ENCODE measurements at places on chromosomes 4 and X.

DNA sequence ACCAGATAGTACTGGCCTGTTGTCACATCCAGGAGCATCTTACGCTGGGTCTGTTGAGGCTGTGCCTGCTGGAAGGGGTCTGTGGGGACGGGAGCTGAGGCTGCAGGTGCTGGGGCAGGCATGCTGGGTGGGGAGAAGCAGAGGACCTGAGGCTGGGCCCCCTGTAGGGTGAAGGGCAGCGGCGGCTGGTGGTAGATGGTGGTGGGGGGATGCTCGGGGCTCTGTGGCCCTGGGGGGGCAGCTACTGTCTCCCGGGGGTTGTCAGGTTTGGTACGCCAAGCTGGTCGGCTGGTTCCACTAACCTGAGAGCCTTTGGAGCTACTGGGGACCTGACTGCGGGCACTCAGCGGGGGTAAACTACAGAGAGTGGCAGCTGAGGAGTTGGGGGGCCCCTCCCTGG is 7.8 kb downstream of the C4orf54 start:
- H3K27me3 ChIP-seq = no peaks in the 10 kb centered on the region
- no peaks in the 10 kb centered on the region for H3K36me3 ChIP-seq
- DNase-seq = no peak
- no peaks in the 10 kb centered on the region for H3K4me1 ChIP-seq
- H3K4me3 ChIP-seq = no peak overlapping the region

DNA sequence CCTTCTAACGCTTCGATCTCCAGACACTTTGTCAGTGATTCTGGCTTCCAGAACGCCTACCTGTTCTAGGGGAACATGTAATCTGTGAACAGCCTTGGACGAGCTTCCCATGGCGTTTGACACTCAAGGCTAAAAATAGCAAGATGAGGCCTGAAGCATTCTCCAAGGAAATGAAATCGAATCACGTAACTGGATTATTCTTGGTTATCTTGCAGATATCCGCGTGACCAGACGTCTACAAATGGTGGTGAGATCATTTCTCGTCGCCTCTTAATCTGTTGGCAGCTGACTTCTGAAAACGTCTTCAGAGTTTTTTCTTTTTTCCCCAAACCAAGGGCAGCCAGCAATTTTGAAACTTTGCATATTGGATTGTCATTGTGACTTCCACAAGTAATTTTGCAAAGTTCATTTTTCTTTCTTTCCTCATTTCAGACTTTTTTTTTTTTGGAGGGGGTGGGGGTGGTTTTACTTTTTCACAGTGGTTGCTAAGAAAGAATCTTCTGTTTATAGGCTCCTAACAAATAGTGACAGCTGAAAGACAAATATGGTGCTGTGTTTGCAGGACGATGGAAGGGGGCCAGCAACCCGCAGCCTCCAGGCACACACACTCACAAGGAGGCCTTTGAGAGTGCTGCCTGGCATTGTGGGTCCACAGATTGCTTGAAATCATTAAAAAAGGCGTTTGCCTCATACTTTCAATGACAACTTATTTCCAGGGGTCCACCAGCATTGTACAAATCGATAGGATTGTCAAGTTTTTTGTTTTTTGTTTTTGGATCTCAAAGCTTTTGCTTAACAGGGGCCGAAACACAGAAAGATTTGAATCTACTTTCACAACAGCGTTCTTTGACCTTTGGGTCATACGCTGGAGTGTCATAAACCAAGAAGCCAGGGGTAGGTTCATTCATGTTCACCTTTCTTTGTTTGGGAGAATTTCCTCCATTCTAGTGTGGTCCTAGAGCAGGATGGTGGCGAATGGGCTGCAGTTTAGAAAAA is 32.4 kb upstream of the PDLIM3 start:
- H3K36me3 ChIP-seq = no peaks in the 10 kb centered on the region
- peaks cover 14% of the 10 kb centered on the region for H3K27me3 ChIP-seq
- H3K4me3 ChIP-seq = no peak overlapping the region
- DNase-seq = no peak
- no peak overlapping the region for H3K27ac ChIP-seq
- H3K4me1 ChIP-seq = peaks cover 9% of the 10 kb centered on the region

DNA sequence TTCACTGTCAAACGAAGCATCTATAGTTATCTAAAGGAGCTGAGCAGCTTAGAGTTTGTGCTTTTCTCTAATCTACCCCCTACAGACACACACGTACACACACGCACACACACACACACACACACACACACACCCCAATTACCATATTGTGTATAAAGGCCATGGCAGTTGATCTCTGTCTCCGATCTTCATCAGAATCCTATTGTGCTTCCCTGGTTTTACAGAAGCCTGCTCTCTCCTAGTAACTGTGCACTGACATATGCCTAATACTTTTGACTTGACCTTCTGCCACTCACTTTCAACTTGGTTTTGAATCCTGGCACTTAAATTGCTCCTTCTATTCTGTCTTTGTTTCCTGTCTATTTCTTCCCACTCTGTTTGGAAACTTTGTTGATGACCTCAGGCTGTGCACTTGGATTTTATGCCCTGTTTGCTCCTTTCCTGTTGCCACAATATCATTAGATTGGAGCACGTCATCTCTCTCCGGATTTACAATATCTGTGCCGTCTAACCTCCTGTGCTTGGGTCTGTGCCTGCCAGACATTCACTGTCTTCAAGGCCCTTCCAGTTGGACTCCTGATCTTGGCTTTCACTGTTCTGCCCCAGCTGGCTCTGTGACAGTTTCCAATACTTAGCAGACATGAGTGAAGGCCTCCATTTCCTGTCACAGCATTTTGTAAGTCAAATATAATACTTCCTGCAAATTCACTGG is 928.1 kb downstream of the FAT4 start:
- DNase-seq = no peak
- H3K4me1 ChIP-seq = no peaks in the 10 kb centered on the region
- no peak overlapping the region for H3K27ac ChIP-seq
- no peak overlapping the region for H3K4me3 ChIP-seq
- H3K27me3 ChIP-seq = no peaks in the 10 kb centered on the region

- no peak for DNase-seq
- H3K4me3 ChIP-seq = no peak overlapping the region
- no peak overlapping the region for H3K27ac ChIP-seq
- H3K27me3 ChIP-seq = peaks cover 4% of the 10 kb centered on the region
Measured at GRCh38 chr4:3639613-3640586, 107.7 kb upstream of the LRPAP1 start.

GRCh38 chr4:2823301-2823670 is 20.4 kb upstream of the ADD1 start:
- peaks cover 25% of the 10 kb centered on the region for H3K36me3 ChIP-seq
- H3K27ac ChIP-seq = no peak overlapping the region
- DNase-seq = no peak
- H3K4me1 ChIP-seq = peaks cover 7% of the 10 kb centered on the region
- no peaks in the 10 kb centered on the region for H3K27me3 ChIP-seq

DNA sequence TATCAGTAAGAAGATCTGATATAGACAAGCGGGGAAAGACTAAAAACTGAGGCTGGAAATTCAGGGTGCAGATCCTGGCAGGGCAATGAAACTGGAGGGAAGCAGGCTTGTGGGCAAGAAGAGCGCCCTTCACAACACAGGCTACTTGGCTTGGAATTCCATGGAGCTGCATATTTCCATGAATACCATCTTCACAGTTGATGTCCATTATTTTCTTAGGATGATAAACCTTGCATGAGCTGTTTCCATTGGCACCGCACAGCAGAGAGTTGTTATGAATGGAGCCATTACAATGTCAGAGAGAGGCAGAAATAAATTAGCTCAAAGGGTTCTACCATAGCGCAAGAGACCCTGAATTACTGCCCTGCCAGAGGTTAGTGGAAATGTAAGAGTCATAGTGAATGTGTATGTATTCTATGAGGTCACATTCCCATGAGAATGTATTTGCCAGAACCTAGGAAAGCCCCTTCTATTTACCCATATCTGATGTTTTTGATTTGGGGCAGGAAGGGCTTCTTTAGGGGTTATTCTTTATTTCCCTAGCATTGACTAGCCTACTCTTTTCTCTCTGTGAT is 215.6 kb downstream of the PALLD start:
- H3K36me3 ChIP-seq = no peaks in the 10 kb centered on the region
- peaks cover 7% of the 10 kb centered on the region for H3K4me1 ChIP-seq
- H3K27ac ChIP-seq = no peak overlapping the region
- no peak overlapping the region for H3K4me3 ChIP-seq

DNA sequence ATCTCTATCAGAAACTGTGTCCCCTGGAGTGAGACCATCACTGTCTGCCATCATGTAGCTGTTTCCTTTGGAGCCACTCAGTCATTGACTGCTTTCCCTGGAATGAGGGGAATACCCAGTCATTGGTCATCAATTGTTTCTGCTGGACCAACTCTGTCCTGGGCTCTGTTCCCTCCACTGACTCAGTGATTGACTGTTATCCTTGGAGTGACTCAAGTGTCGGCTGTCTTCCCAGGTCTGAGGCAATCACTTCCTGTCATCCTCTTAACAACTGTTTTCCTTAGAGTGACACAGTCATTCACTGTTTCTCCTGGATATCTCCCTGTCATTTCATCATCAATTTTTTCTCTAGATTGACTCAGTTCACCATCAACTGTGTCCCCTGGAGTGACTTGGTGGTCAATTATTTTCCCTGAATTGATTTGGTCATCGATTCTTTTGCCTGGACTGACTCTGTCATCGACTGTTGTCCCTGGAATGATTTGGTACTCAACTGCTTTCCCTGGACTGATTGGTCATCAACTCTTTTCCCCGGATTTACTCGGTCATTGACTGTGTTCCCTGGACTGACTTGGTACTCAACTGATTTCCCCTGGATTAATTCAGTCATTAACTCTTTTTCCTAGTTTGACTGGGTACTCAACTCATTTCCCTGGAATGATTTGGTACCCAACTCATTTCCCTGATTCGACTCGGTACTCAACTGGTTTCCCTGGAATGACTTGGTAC is 327.9 kb upstream of the VCX start:
- H3K27ac ChIP-seq = no peak overlapping the region
- H3K27me3 ChIP-seq = no peaks in the 10 kb centered on the region

DNA sequence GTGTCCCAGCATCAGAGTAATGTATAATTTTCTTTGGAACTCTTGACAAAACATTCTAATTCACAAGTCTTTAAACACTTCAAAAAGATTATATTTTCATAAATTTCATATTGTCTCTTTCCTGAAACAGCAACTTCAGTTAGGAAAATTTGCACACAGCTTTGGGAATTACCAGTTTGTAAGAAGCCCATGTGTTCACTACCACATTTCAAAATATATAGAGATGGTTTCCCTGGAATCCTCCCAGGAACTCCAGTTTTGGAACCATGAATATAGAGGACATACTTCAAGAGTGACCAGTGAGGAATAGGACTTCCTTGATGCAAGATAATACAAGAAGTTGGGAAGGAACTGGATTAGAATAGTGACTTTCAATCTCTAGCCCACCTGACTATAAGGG is 28.7 kb upstream of the HPGDS start:
- H3K4me3 ChIP-seq = no peak overlapping the region
- no peaks in the 10 kb centered on the region for H3K27me3 ChIP-seq
- no peaks in the 10 kb centered on the region for H3K4me1 ChIP-seq
- no peak overlapping the region for H3K27ac ChIP-seq
- no peaks in the 10 kb centered on the region for H3K36me3 ChIP-seq
- no peak for DNase-seq

DNA sequence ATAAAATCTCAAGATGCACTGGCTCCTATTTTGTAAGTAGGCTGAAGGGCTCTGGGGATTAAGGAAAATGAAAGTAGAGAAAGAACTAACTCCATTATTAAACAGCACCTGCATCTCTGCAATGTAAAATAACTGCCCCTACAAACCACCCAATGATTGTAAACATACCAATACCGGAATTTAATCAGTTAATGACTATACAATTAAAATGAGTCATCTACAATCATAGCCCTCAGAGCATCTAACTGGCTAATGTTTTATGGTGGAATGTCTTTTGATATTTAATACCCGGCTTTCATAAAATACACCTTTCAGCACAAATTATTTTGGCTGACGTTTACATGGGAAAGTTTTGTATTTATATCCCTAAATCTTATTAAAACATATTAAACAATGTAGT is 142.3 kb downstream of the PAPSS1 start:
- no peaks in the 10 kb centered on the region for H3K36me3 ChIP-seq
- no peaks in the 10 kb centered on the region for H3K4me1 ChIP-seq
- H3K27me3 ChIP-seq = peaks cover 5% of the 10 kb centered on the region
- no peak for DNase-seq

GRCh38 chr4:154421618-154422017 is 70.0 kb downstream of the DCHS2 start:
- DNase-seq = no peak
- no peak overlapping the region for H3K27ac ChIP-seq
- peaks cover 5% of the 10 kb centered on the region for H3K4me1 ChIP-seq
- no peaks in the 10 kb centered on the region for H3K36me3 ChIP-seq
- H3K4me3 ChIP-seq = no peak overlapping the region

GRCh38 chr4:173682609-173683008 is 152.6 kb upstream of the HAND2 start:
- no peaks in the 10 kb centered on the region for H3K36me3 ChIP-seq
- DNase-seq = no peak
- no peak overlapping the region for H3K27ac ChIP-seq
- H3K4me3 ChIP-seq = no peak overlapping the region
- no peaks in the 10 kb centered on the region for H3K27me3 ChIP-seq

DNA sequence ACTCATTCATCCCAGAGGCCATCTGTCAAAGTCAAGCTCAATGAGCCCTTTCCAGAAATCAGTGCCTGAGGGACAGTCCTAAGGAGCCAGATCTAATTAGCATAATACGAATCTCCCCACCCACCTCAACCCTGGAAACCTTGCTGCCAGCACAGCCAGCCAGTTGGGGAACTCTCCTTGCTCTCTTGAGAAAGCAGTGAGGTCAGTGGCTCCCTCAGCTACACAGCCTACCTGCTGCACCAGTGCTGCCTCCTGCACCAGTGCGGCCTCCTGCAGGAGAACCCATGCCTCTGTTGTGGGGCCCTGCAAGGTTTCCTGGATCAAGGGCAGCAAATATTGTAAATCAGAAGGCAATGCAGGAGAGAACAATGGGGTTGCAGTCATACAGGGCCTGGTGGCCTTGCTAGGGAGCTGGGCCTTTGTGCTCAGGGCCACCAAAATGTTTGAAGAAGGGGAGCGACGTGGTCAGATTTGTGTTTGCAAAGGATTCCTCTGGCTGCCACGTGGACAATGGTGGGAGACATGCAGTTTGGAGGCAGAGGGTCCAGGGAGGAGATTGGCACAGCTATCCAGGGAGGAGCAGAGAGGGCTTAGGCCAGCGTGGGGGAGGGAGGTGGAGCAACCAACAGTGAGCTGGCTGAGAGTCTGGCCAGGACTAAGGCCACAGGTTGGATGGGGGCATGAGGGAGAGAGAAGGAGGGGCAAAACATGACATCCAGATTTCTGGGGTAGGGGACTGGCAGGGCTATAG is 124.3 kb upstream of the MAMLD1 start:
- no peak for DNase-seq
- no peaks in the 10 kb centered on the region for H3K4me1 ChIP-seq
- H3K4me3 ChIP-seq = no peak overlapping the region
- H3K36me3 ChIP-seq = no peaks in the 10 kb centered on the region
- H3K27ac ChIP-seq = no peak overlapping the region

GRCh38 chr4:73998040-73999011 is at the start of gene CXCL5:
CXCL5 (minus strand) TSS chr4:73998677; CDS start chr4:73998581, 96 bp downstream.
- H3K27me3 ChIP-seq = peaks cover 7% of the 10 kb centered on the region
- H3K4me3 ChIP-seq = no peak within 1 kb of the TSS
- no peaks in the 10 kb centered on the region for H3K36me3 ChIP-seq
- DNase-seq = no peak
- H3K27ac ChIP-seq = no peak within 1 kb of the TSS
- H3K4me1 ChIP-seq = no peaks in the 10 kb centered on the region

GRCh38 chr4:113147498-113148111 is 98.2 kb downstream of the ANK2 start:
- DNase-seq = no peak
- H3K27me3 ChIP-seq = no peaks in the 10 kb centered on the region
- no peaks in the 10 kb centered on the region for H3K4me1 ChIP-seq

- H3K27ac ChIP-seq = no peak overlapping the region
- DNase-seq = no peak
- no peak overlapping the region for H3K4me3 ChIP-seq
- peaks cover 3% of the 10 kb centered on the region for H3K27me3 ChIP-seq
Measured at GRCh38 chr4:154399259-154399974, 92.2 kb downstream of the DCHS2 start.
